ENCODE measurements at places on chromosomes 11 and 22.
A peak's percentile ranks its signal among the peaks of the same experiment; 100 is the strongest.

GRCh38 chr11:90330632-90331031 is 107.8 kb upstream of the CHORDC1 start:
- no peak for DNase-seq

- DNase-seq: no peak
Observed at GRCh38 chr11:32334822-32335221, 100.5 kb downstream of the WT1 start.

- no peak for DNase-seq
Observed at GRCh38 chr11:65382804-65383368, 440 bp upstream of the SLC25A45 start.

- DNase-seq: no peak
Observed at GRCh38 chr11:97893612-97894011, 1127.1 kb upstream of the CNTN5 start.

- DNase-seq: no peak
Observed at GRCh38 chr11:27468995-27469695, 3.4 kb downstream of the LGR4 start.

DNA sequence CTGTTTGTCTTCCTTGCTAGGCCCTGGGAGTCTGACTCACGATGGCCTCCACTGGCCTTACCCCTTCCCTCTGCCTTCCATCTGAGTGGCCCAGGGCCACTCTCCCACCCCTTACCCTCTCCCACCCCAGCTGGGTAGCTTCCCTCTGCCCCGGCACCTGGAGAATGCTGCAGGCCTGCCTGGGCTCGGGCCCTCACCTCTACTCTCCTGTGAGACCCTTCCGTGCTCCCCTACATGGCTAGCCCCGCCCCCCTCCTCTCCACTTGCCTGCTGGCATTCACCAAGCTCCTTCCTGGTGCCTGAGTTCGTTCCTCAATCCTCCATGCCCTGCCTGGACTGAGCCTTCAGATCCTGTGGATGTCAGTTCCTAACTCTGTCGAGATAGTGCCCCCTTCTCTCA is 8.7 kb downstream of the RAB36 start:
- no peak for DNase-seq

- DNase-seq: peak; percentile 18
Observed at GRCh38 chr11:27211370-27212127, 151.5 kb downstream of the CCDC34 start.

- no peak for DNase-seq
Observed at GRCh38 chr22:35804421-35804820, 86.7 kb downstream of the APOL5 start.

- no peak for DNase-seq
Observed at GRCh38 chr22:29817724-29818123, 20.4 kb downstream of the ASCC2 start.

DNA sequence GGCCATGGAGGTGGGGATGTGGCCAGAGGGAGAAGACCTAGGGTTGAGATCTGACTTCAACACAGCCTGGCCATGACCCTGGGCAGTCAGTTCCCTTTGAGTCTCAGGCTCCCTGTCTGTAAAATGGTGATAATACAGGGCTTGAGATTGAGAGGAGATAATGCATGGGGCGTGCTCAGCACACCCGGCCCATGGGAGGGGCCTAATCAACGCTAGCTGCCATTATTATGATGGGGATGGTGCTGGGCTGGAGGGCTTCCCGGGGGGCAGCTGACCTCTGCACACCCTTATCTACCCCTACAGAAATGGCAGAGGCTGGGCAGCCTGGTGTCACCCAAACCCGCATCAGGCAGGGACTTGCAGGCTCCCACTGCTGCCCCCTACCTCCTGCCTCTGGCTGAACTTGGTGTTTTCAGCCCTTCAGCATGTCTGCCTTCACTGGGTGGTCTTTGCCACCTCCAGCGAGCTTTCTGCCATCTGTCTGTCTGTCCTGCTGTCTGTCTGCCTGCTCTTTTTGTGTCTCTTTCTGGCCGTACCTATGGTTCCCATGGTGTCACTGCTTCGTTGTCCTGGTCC is 84.5 kb downstream of the CACNA1I start:
- DNase-seq: no peak

DNA sequence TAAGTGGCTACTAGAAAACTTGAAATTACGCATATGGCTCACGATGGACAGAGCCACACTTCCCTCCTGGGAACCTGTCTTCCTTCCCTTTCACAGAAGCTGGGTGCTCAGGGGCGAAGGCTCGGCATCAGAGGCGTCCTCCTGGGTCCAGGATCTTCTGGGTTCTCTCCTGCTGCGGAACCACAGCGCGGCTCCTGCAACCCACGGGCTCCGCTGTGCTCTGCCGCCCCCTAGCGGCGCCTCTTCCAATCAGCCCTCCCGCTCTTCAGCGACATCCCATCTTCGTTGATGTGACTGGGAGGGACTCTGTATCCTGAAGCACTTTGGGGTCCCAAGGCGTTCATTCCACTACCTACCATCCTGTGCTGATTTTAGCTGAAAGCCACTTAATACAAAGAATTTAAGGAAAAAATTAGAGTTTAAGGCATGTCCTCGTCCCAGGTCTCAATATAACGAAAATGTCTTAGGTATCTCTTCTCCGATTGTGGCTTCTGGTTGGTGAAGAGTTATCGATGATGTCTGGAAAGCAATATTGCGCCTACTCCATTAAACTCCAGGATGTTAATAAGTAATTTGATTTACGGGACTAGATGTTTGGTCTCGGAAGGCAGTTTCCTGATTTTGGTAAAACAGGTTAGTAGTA is 14.8 kb upstream of the RPS3 start:
- peak; percentile 73 for DNase-seq

GRCh38 chr11:64839335-64839734 is 5.1 kb downstream of the CDC42BPG start:
- DNase-seq: no peak

- DNase-seq: no peak
Observed at GRCh38 chr11:72088076-72088808, 7.6 kb downstream of the LRRC51 start.

- no peak for DNase-seq
Observed at GRCh38 chr11:128891913-128892398, 800 bp downstream of the KCNJ5 start.

Measured in neural crest cell (in vitro differentiated cells).